ENCODE measurements at places on chromosomes 6 and 20.

GRCh38 chr20:19351542-19351941 lies 139.1 kb downstream of the SLC24A3 start:
- no peak for DNase-seq

GRCh38 chr6:50714487-50715379 lies 1.4 kb downstream of the TFAP2D start:
- DNase-seq = no peak

GRCh38 chr6:3446184-3446583 lies 10.7 kb downstream of the SLC22A23 start:
- no peak for DNase-seq

DNA sequence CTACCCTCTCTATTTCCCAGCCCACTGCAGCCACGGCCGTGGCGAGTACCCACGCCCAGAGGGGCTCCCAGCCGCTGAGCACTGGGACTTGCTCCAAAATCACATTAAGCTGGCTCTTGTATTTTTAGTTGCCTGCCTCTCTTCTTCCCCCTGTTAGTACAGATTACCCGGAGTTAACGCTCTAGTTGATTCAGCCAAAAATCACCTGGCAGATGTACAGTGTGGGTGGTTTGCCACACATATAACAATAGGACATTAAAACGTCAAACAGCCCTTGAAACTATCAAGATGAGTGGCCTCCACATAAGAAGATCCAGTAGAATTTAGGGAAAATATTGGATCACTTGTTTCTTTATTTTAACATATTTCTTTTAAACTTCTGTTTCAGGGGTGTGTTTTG lies 268.8 kb upstream of the PRDM1 start:
- no peak for DNase-seq

DNA sequence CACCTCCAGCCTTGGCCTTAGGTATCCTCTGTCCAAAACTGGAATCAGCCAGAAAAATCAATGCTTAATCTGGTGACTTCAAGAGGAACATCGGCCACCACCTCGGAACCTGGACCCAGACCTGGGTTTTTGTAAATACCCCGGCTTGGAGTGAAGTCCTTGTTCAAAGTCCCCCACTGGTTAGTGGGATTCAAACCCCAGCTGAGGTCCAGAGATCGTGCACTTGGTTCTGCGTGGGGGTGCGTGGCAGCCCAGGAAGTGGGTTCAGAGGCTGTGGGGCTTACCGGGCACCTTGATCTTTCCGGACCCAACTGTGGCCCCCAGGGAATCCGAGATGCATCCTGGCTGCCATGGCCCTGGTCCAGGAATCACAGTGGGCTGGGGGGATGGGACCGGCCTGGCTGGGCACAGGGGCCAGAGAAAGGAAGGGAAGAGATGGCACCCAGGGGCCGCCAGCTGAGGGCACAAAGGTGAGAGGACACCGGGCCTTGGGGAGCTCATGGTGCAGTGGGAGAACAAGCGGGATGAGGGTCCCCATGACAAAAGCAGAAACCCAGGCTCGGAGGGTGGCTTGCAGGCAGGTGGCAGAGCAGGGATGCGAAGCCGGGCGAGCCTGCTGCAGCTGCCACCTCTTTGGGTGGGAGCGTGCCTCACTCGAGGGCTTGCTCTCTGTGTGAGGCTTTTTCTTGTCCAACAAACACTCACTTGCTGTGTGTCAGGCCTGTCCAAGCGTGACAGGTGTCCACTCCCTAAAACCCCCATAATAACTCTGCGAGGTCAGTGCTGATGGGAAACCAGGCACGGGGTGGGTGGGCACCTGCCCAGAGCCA lies 27.7 kb downstream of the ZBP1 start:
- DNase-seq = no peak

GRCh38 chr20:34876406-34877282 lies at the start of gene ACSS2:
Gene ACSS2, plus strand, starts transcription at chr20:34876612. Its CDS starts 34 bp downstream, at chr20:34876646.
- no peak for DNase-seq

DNA sequence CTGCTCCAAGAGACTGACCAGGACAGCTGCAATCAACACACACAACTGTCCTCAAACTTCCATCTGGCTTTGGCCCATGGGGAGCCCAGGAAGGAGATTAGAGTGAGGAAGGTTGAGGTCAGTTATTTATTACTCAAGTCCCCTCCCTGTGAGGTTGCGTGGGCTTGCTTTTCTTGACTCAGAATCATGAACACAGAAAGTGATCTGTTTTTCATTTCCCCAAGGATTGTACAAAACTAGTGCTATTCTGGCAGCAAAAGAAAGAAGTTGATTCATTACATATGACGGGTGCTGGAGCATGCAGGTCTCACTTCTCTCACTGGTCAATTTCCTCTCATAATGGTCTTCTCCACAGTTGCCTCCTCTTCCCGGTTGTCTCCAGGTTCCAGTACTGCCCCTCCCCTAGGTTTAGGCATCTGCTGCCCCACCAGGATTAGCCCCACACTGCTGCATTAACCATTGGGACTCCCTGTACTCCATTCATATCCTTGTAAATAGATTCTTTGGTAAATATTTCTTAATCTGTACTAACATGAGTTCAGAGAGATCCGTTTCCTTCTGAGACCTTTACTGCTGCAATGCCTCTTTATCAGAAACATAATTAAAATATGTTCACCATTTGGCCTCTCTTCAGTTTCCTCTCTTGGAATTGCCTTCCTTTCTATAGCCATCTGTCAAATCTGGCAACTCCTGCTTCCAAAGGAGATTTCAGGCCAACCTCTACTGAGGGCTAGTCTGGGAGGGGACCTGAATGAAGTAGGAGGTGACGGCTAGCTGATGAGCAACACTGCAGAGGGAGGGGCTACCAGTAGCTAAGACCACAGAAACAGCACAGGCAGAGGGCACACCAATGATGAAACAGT lies 888.8 kb downstream of the QKI start:
- DNase-seq = no peak

DNA sequence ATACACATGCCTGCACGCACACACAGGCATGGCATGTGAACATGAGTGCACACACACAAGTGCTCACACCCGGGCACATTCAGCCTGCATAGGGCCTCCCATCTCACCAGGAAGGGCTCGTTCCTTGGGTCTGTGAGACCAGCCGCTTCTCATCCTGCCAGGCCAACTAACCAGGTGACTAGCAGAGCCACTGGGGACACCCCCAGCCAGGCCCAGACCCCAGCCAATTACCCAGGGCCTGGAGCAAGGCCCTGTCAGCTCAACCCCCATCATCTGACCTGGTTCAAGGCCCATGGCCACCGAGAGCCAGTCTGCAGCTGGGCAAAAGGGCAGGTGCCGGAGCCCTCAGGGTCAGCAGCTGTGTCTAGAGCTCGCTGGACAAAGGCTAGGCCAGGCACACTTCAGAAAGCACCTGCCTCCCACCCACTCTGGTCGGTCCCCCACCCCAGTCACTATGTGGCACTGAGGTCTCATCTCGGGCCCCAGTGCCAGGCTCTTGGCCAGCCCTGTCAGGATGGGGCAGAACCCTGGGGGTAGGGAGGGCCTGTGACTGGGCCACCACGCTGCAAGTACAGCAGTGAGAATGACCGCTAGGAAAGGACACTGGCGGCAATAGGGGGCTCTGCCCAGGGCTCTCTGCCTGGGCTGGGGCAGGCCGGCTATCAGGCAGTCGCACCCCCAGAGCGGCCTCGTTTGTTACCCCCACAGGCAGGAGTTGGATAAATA lies 26.8 kb upstream of the MRGBP start:
- DNase-seq = no peak

DNA sequence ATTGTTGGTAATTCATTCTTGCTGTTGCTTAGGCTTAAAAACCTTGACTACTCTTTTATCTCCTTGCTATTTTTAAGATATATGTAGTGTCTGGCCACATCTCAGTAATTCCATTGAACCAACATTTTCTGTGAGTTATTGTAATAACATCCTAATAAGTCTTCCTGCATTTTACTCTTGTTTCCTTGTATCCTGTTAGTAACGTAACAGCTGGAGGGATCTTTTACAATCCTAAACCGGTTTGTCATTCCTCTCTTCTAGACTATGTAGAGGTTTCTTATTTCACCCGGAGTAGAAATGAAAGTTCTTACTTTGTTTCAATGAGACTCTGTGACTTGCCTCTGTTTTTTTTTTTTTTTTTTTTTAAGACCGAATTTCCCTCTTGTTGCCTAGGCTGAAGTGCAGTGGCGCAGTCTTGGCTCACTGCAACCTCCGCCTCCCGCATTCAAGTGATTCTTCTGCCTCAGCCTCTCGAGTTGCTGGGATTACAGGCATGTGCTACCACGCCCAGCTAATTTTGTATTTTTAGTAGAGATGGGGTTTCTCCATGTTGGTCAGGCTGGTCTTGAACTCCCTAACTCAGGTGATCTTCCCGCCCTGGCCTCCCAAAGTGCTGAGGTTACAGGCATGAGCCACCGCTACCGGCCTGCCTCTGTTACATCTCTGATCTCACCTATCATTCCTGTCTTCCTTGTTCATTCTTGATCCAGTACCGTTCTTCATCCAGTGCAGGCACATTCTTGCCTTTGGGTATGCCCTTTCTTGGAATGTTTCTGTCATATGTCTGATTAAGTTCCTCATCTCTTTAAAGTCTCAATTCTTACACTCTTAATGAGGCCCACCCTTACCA lies 44.7 kb downstream of the NCOA3 start:
- no peak for DNase-seq

DNA sequence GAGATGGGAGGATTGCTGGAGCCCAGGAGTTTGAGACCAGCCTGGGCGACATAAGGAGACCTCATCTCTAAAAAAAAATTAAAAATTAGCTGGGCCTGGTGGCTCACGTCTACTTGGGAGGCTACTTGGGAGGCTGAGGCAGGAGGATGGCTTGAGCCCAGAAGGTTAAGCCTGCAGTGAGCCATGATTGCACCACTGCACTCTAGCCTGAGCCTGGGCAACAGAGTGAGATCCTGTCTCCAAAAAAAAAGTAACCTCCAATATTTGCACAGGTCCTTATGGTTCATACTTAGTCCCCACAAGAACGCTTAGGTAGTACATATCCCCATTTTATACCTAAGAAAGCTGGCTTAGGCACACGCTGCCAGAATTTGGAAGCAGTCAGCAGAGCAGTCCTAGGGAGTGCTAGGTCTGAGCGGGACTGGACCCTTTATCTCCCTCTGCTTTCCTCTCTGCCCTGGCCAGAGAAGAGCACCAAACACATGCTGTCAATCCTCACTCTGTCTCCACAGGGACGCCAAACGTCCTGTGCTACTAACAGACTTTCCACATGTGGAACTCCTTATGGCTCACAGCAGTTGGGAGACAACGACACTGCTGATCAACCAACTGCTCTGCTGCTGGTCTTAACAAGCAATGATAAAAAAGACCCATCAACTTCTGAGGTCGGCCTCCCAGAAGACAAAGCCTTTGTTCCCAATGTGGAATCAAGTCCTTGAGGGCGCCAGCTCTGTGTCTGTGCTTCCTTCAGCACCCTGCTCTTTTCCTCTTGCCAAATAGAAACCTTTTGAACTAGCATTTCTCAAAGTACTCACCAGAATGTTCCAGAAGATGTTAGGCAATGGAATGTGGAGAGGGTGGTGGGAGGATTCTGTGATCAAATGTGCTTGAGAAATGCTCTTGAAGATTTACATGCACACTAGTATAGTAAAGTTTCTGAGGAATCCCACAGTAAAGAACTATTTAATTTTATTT lies 226.3 kb upstream of the DTNBP1 start:
- DNase-seq = no peak

DNA sequence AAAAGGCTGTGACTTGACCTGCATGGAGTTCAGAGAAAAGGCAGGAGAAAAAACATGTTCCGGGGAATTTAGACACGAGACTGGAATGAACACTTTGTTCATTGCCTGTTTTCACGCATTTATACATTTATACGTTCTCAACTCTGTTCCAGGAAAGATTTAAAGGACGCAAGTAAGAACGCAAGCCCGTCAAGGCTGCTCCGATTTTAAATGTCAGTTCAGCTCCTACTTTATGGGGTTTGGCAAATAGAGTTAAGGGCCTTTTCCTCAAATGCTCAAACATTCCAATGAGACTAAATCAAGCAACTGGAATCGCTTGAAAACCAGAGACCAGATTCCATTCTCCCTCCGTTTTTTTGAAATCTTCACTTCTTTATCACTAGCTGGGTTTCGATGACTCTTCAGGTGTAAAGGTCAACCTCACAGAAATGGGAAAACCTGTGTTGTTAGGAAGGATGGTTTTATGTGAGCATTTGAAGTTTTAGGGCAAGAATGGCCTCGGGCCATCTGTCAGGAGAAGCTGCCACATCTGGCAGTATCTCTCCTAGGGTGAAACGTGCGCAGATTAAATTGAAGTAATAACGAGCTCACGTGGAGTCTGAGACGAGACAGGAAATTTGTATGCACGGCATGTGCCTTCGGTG lies 24.9 kb downstream of the TTLL2 start:
- DNase-seq = no peak

GRCh38 chr20:13042458-13042794 lies 33.7 kb downstream of the SPTLC3 start:
- DNase-seq = no peak

DNA sequence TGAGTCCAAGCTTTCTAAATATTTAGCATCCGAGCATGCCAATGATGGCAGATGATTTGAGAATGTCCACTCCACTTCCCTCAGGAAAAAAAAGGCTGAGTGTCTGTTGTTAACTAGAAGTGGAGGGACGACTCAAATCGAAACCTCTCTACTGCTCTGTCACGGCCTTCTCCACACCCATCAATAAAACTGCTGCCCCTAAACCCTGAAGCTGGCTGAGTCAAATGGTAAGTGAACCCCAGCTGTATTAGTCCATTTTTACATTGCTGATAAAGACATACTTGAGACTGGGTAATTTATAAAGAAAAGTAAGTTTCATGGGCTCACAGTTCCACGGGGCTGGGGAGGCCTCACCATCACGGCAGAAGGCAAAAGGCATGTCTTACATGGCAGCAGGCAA lies 707.0 kb downstream of the QKI start:
- no peak for DNase-seq

GRCh38 chr6:38973178-38974057 lies 75.2 kb upstream of the GLP1R start:
- no peak for DNase-seq

DNA sequence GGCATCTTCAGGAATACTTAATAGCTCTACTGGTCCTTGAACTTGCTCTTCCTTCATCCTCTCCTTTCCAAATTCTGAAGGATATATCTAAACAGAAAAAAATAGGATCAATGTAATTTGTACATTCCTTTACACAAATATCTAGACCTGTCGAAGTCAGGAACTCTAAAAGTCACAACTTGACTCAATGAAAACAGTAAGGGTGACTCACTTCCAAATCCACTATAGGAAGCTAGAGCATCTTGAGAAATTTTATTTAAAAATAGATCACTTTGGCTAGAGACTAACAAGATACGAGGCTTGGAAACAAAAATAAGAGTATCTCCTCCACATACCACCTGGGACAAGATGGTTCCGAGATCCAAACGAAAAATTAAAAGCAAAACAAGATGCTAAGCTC lies 12.2 kb downstream of the ESF1 start:
- no peak for DNase-seq

DNA sequence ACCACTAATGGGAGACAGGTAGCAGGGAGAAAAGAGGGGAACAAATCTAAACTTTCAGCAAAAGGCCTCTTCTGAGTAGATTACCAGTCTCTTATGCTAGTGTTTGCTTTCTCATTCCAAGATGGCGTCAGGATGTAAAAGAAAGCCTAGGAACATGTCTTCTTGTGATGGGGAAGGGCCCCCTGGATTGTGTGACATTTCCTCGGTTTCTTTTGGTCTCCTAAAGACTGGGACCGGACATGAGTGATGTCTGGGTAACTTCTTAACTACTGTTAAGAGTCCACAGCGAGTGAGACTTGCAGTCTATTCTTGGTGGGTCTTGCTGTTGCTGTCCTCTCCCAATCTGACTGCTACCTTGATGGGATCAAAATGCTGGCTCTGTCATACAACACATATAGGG lies 60.3 kb downstream of the ADGRB3 start:
- no peak for DNase-seq

- DNase-seq = no peak
Observed at GRCh38 chr6:144012534-144012933, 4.5 kb upstream of the PLAGL1 start.
